Kidney epithelial cell (primary cell): ENCODE measurements at places on chromosomes 12 and 14.
A peak's percentile ranks its signal among the peaks of the same experiment; 100 is the strongest.

- DNase-seq, result no peak
Measured at GRCh38 chr14:105330491-105330895, 15.9 kb downstream of the PACS2 start.

GRCh38 chr14:98754343-98755020, 517.5 kb downstream of the BCL11B start:
- no peak for DNase-seq

DNA sequence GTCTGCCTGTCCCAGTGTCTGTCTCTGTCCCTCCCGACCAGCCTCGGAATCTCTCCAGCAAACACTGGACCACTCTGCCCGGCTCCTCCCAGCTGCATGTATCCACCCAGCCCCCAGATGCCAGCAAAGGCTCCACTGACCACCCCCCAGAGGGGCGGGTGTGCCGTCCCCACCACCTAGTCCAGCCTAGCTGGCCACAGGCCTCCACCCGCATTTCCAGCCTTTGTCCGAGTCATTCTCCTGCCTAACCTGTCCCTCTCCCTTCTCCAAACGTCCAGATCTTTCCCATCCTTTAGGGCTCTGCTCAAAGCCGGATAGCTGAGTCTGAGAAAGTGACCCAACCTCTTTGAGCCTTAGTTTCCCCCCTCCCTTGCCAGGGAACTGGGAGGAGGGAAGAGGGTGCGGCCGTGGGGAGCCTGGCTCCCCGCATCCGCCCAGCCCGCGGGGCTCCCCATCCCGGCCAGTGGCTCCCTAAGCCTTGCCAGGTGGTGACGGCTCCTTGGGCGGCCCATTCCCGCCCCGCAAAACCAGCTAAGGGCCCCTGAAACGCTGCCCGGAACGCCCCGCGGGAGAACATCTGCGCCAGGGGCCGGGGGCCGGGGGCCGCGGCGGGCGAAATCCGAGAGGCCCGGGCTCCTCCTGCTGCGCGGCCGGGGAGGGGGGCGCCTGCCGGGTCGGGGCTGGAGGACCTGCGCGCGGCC, 34.6 kb upstream of the ANKRD9 start:
- no peak for DNase-seq

DNA sequence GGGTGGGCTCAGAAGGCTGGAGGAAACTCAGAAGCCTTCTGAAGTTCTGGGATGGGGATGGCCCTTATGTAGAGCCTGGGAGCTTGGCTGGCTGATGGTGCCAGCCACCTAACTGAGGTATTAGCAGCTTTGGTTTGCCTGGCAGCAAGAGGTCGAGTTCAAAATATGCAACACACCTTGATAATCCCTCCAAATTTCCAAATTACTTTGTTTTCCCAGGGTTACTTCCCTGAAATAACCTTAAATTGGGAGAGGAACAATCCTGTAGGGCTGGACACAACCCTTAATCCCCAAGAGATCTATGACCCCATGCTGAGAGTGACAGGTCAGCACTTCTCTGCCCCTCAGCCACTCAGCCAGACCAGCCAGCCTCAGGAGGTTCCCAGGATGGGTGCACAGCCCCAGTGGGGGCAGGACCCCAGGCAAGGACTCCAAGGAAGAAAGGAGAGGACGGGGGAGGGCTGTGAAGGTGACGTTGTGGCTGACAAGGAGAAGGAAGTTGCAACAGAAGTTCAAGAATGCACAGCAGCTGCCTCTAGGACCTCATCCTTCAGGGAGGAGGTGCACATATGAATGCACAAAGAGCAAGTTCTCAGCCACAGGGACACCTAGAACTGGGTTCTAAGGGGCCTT, 18.6 kb upstream of the KRT77 start:
- DNase-seq, result no peak

- no peak for DNase-seq
Measured at GRCh38 chr12:124294780-124295341, at the start of gene RFLNA. RFLNA (plus strand) TSS chr12:124295093; CDS start chr12:124295430, 337 bp downstream.

DNA sequence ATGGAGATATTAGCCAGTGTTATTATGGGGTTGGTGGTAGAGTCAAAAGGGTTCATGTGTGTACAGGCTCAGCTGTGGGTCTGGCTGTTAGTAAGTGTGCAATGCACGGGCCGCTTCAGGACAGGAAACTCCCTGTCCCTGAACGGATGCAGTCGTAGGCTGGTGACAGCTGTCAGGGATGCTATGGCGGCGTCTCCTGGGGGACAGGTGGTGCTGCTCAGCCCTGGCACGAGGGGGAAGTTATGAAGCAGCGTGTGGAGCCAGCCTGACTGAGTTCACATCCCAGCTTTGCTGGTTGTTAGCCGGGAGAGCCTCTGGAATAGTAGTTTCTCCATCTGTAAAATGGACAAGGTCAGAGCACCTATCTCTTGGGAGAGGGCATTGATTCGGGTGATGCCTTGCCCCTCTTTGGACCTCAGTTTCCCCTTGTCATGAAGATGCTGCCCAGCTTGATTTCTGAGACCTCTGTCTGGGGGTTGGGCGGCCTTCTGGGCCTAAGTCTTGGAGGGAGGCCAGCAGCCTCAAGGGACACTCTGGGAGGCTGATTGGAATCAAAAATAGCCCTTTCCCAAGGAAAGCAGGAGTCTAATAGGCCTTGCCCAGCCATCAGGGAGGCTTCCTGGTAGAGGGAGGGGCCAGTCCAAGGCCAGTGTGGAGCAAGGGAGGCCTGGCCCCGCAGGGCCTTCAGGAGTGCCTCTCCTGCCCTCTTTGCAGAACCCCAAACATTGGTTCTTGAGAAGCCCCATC, 7.1 kb downstream of the ASB2 start:
- DNase-seq, result no peak

- DNase-seq, result no peak
Measured at GRCh38 chr14:79820866-79821535, 390.3 kb downstream of the DIO2 start.

GRCh38 chr12:99619389-99620158, 28.0 kb upstream of the GARIN6 start:
- no peak for DNase-seq

- DNase-seq, result no peak
Measured at GRCh38 chr12:14628771-14629170, 61.1 kb upstream of the PLBD1 start.

DNA sequence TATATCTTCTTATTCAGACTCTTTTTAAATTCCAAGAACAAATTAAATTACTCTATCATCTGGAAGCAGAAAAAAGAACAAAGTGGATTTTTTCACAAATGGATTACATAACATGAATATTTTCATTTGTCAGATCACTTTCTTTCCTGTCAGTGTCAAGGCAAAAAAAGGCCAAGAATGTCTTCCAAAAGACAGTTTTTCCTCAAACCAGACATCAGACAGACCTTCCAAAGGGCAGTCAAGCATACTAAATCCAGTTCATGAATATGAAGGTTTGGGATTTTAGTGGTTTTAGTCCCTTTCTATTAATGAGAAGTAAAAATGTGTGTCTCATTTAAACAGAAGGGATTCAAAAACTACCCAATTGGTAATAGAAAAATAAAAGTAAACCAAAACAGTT, 336.0 kb downstream of the CEP128 start:
- DNase-seq, result no peak

GRCh38 chr14:75234173-75235115, 44.2 kb upstream of the FOS start:
- no peak for DNase-seq

- DNase-seq, result no peak
Measured at GRCh38 chr14:57403521-57403864, 13.1 kb downstream of the NAA30 start.

DNA sequence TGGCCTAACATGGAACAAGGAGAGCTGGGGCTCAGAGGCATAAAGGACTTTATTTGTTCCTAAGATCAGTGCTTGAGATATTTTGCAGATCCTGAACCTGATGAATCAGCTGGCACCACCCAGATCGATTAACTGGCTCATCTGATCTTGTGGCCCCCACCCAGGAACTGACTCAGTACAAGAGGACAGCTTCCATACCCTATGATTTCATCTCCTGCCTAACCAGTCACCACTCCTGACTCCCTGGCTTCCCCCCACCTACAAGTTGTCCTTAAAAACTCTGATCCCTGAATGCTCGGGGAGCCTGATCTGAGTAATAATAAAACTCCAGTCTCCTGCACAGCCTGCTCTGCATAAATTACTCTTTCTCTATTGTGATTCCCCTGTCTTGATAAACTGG, 5.1 kb downstream of the C12orf56 start:
- no peak for DNase-seq

DNA sequence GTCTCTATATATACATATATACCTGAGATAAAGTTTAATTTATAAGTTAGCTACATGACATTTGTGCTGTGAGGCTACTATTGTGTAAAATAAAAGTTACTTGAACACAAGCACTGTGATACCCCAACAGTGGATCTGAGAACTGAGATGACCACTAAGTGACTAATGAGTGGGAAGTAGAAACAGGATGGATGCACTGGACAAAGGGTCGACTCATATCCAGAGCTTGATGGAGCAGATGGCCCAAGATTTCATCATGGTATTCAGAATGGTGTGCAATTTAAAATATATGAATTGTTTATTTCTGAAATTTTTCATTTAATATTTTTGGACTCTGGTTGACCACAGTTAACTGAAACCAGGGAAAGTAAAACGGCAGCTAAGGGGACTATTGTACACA, 908.6 kb upstream of the MDGA2 start:
- DNase-seq, result peak; percentile 32

DNA sequence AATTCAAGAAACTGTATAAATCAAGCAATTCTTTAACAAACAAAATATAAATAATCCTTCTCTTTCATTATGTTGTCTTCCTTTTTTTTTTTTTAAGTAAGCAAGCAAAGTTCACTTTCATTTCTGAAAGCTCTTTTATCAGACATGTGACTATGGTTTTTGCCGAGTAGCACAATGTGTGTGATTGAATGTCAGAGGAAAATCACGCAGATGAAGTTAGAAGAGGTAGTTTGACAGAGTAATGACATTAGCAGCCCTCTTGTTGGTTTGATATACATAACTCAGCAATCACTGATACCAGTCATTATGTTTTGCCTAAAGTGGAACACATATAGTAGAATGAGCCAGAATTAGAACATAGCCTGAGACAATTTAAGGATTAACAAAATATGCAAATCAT, 19.0 kb downstream of the ALX1 start:
- no peak for DNase-seq

- no peak for DNase-seq
Measured at GRCh38 chr14:30621354-30621939, 672 bp upstream of the SCFD1 start.

DNA sequence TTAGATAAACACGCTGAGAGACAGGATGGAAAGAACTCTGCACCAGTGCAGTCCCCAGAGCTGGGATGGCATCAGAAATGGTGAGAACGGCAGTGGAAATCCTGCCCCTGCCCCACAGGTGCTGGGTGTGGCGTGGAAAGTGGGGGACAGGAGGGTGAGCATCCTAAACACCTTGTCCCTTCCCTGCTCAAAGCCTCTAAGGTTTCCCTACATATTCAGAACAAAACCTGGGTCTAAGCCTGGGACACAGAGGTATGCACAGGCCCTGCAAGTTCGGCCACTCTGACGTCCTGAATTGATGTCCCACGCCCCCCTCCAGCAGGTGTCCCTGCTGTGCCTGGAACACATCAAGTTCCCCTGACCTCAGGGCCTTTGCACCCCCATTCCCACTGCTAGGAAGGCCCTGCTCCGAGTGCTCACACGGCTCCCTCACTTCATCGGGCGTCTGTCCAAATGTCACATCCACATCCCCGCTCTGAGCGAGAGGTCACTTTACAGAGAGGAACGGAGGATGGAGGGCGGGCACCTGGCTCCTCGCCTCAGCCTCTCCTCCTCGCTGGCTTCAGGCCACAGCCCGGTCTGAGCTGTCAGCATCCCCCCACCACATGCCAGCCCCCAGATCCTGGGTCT, 38.5 kb upstream of the SFSWAP start:
- no peak for DNase-seq

- no peak for DNase-seq
Measured at GRCh38 chr12:42611571-42612230, 22.2 kb upstream of the PRICKLE1 start.

DNA sequence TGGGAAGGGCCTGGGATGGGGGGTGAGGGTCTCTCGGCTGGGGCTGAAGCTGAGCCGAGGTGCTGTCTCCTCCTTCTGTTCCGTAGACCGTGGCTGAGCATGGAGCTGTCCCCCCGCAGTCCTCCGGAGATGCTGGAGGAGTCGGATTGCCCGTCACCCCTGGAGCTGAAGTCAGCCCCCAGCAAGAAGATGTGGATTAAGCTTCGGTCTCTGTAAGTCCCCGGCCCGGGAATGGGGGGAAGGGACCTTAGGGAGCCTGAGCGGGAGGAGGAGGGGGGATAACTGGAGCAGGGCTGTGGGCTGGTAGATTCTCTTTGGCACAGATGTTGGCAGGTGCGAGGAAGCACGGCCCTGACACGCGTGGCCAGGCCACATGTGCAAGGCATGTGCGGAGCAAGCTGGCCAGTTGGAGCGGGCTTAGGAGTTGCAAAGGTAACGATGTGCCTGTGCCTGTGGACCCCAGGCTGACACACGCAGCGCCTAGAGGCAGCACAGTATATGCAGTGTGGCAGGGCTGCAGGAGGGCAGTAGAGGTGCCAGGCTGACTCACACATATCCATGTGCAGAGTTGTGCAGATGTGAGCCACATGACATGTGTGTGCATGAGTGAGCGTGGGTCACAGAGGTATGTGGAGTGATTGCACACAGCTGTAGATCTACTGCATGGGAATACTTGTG, 512 bp downstream of the PDE1B start:
- no peak for DNase-seq

GRCh38 chr12:51889216-51890132, 1.6 kb downstream of the ANKRD33 start:
- no peak for DNase-seq

DNA sequence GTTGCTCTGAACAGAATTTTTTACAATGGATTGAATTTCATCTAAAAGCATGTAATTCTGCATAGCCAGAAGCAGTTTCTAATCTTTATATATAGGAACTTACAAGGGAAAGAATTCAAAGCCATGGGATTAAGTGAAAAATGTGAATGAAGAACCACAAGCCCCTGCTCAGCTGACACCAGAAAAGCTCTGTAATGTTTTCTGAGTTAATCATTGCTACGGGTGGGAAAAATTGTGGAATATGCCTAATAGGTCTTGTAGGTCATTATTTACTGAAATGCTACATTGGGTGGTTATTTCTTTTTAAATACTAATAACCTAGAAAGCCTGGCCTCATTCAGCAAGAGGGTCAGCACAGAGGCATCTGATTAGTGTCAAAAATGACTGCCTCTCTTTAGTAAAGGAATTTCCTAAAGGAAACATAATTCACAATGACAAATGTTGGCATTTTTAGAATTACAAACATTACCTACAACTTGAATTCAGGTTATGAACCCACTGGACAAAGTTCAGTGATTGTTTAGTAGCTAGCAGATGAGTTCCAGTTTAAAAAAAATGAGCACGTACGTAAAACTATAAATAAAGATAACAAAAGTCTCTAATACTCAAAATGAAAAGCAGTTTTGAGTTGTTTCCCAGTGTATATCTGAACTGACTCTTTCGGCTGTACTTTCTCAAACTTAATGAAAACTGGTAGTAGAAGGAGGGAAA, 75.3 kb downstream of the BMP4 start:
- peak; percentile 39 for DNase-seq
